GM03348 (cell line): ENCODE measurements at places on chromosomes 1 and 21.

DNA sequence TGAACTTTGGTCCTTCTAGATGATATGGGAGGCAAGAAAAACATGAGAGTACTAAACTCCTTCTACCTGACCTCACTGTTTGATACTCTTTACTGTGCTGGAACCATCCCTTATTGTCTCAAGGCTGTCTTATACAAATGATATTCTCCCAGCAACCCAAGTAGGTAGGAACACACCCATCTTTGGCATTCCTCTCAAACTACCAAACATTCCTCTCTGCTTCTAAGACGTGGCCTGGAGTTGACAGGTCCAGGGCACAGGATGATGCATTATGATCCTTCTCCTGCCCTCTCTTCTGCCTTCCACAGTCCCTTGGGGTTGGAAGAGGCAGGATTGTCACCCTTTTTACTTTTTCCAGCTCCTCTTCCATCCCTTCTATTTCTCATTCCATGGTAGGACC lies 90.5 kb downstream of the SPATA17 start:
- DNase-seq = no peak

DNA sequence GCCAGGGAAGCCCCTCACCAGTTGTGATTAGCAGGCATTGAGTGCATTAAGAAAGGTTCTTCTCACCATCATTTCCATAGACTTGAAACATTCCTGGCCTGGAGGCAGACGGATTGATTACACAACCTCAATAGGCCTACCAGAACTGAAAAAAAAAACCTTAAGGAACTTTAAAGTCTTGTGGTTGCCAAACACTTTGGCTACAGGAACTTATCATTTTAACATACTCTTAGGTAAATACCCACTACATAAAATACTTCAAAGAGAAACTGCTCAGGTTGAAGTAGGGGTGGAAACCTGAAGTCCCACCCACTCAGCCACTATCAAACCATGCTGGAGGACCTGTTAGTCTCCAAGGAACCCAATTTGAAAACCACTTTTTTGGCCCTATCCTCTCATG lies 22.4 kb upstream of the HMGB4 start:
- DNase-seq = peak; percentile 29

DNA sequence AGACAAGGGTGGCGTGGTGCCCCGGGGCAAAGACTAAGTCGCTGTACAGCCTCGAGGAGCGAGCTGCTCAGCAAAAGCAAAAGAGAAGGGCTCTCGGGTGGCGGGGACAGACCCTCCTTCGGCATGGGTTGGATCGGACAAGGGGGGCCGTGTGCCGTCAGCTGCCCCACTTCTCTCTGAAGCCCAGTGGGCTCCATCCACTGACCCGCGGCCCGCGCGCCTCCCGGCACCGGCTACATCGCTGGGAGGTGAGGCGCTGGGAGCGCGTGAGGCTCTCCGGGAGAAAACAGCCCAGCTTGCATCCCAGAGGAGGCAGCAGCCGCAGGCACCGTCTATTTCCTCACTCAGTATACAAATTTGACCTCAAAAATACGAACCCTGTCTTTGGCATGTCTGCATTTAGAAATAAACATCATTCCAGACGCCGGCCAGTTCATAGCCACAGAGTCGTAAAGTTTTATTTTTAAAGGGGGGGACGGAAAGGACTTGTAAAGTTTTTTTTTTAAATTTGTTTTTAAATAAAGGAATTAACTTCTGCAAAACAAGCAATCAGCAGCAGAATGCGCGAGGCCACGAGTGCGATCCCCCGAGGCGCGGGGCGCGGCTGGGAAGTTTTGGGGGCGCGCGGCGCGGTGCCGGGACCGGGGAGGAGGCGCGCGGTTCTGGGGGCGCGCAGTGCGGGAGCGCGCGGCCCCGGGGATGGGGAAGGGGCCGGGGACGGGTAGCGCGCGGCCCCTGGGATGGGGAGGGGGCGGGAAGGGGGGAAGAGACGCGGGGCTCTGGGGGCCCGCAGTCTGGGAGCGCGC lies 689 bp upstream of the GPR137B start:
- peak; percentile 73 for DNase-seq

GRCh38 chr1:97063532-97063931 lies 341.9 kb downstream of the PTBP2 start:
- DNase-seq = no peak

DNA sequence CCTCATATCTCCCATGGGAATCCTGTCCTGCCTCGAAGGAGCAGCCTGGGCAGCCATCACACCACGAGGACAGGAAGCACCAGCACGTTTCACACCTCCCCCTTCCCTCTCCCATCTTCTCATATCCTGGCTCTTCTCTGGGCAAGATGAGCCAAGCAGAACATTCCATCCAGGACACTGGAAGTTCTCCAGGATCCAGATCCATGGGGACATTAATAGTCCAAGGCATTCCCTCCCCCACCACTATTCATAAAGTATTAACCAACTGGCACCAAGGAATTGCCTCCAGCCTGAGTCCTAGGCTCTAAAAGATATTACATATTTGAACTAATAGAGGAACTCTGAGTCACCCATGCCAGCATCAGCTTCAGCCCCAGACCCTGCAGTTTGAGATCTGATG lies 8.7 kb downstream of the SLAMF8 start:
- no peak for DNase-seq

GRCh38 chr1:72915581-72915980 lies 633.2 kb upstream of the NEGR1 start:
- no peak for DNase-seq

GRCh38 chr1:9890224-9890731 lies 19.8 kb downstream of the CTNNBIP1 start:
- DNase-seq = peak; percentile 83

DNA sequence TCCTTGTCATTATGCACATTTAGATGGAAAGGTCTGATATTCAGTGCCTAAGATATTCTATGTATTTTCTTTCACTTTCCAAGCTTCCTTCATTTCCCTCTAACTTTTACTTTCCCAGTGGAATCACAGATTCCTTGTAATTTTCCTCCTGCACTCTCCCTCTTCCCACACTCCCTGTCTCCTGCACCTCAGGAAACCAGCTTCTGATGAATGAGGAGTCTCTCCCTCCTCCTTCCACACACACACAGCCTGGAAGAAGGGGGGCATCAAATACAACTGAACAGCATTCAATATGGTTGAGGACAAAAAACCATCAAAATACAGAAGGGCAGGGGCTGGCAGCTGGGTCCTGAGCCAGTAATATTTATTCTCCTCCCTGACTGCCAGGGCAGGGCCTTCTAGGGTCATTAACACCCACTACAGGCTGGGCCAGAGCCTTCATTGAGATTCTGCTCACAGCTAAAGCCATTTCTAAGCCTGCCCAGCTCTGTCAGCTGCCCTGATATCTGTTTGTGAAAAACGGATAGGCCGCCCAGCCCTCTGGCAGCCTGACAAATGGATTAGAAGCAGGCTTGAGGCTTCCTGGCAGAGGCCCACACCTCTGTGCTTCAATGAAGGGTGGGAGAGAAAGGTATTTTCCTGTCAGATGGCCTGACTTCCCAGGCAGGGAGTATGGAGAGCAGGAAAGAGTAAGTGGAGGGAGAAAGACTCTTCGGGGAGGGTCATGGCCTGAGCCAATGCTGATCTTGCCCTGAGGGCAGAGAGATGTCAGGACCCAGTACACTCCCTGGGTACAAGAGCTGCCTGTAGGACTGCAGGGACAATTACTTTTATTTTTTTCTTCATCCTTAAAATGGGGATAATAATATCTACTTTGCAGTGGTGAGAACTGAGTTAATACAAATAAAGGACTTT lies 138.9 kb upstream of the SPATA6 start:
- no peak for DNase-seq

DNA sequence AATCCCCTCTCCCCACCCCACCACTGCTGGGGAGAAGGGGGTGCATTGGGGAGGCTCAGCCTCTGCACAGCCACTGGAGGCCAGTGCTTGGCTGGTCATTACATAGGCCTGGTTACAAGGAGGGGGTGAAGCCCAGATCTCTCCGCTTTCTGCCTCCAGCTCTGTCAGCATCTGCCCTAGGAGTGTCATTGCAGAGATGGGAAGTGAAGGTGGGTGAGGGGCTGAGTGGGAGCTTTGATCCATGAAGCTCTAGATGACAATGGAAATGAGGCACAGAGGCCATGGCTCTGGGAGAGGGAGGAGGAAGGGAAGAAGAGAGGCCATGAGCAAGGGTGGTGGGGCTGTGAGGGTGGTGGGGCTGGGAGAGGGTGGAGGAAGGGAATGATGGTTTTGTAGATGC lies 411.6 kb downstream of the MATN1 start:
- no peak for DNase-seq

- no peak for DNase-seq
Observed at GRCh38 chr1:246750752-246751151, 26.5 kb downstream of the SCCPDH start.

DNA sequence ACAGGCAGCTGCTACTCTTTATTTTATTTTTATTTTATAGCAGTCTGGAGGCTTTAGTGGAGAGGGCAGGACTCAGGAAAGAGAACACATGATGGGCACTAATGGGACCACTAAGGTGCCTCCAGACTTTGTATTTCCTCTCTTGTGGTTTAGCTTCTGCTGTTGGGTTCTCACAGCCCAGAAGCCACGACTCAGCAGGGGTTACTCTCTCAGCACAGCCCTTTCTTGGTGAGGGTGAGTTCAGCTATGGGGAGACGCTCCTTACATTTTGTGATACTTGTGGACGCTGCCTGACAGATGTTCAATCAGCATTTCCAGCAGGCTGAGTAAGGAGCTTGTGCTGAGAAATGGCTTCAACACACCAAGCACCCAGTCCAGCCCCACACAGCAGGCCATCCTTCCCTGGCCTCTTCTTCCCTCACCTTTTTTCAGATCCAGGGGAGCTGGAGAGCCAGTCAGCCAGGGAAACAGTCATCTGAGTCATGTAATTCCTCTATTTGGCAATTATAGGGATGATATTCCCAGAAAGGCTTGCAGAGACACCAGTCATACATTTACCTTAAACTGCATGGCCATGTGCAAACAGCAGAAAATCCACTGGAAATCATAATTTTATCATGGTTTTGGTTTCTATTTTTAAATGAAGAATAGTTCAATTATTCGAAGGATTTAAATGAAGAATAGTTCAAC lies 53.2 kb upstream of the RAB3GAP2 start:
- DNase-seq = no peak

DNA sequence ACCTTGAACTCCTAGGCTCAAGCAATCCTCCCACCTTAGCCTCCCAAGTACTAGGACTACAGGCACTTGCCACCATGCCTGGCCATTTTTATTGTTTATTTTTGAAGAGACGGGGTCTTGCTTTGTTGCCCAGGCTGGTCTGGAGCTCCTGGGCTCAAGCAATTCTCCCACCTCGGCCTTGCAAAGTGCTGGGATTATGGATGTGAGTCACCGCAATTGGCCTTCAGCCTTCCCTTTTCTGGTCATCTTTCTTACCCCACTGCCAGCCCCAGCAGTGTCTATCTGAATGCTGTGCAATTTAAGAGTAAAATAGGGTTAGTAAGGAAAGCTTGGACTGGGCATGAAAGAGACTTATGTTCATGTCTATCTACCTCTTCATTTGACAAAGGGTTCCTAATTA lies 6.1 kb upstream of the KLF17 start:
- DNase-seq = peak; percentile 33

DNA sequence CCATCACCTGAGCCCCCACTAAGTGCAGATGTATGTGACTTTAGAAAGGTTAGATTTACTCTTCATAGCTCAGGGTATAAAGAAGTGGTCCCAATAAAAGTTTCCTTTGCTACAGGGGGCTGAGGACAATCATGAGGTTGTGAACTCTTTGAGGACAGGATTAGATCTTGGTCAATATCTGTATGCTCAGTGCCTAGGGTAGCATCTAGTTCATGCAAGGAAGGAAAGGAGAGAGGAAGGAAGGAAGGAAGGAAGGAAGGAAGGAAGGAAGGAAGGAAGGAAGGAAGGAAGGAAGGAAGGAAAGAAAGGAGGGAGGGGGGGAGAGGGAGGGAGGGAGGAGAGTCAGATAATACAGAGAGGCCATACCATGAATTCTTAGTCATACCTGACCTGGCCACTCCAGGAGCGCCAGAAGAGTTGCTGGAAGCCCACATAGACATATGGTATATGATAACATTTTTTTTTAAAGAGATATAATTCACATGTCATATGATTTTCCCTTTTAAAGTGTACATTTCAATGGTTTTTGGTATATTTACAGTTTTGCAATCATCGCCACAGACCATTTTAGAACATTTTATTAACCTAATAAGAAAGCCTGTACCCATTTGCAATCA lies 9.7 kb upstream of the CSRP1 start:
- no peak for DNase-seq

GRCh38 chr1:161736335-161736969 lies 13.1 kb upstream of the DUSP12 start:
- no peak for DNase-seq

GRCh38 chr1:111085676-111086075 lies 54.2 kb downstream of the DRAM2 start:
- DNase-seq = no peak

- no peak for DNase-seq
Observed at GRCh38 chr21:39344848-39345247, 4.0 kb downstream of the HMGN1 start.

- peak; percentile 68 for DNase-seq
Observed at GRCh38 chr1:117120774-117121588, 568 bp downstream of the TRIM45 start.

- no peak for DNase-seq
Observed at GRCh38 chr1:156384007-156384406, 15.0 kb downstream of the RHBG start.

DNA sequence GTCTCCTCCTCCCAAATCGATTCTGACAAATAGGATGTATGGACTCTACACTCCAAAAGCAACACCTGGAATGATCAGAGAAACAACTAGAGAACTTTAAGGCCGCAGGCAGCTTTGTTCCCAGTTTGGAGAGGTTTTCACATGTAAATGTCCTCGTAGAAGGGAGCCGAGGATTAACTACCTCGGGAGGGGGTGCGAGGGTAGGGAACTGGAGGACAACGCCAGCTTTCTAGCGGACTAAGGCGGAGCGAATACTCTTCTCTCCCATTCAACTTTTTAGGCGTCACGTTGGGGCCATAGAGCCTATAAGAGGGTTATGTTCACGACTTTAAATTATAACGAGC lies 1.2 kb downstream of the SCAF4 start:
- peak; percentile 51 for DNase-seq

DNA sequence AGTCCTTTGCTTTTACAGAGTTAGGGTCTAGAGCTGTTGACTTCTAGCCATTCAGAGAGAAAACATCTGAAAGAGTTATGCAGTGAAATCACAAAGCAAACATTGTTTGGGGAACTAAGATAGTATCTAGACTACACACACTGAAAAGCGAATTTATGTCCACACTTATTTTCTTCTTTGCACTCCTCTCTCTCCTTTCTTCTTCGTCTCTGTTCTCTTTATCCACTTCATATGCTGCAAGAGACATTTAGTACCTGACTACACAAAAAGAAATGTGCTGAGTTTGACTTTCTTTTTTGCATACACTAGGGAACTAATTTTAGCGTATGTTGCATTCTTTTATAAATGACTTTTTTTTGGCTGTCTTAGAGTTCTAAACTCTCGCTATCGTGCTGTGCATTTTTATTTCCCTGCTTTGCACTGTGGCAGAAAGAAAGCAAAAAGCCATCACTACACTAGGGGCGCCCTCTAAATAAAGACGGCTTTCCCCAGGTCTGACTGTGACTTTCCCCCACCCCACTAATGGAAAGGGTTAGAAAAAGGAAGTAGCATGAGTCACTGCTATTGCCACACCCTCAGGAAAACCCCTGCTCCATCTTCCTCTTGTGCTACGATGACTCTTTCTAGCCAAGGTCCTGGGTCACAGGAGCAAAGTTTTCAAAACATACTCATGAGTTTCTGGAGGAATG lies 65.7 kb downstream of the MAP3K7CL start:
- peak; percentile 81 for DNase-seq
